Uterus (tissue), 4 donors: ENCODE measurements at places on chromosomes 11 and 22. TPM values are rescaled to one million over a fixed set of nuclear protein-coding genes. Genes with fewer than 3 reads are reported as not detected.

- DNase-seq: no peak
Observed at GRCh38 chr22:30718491-30718890, 23.8 kb downstream of the OSBP2 start.

GRCh38 chr11:39345834-39346442, 2113.5 kb downstream of the LRRC4C start:
- DNase-seq: no peak

DNA sequence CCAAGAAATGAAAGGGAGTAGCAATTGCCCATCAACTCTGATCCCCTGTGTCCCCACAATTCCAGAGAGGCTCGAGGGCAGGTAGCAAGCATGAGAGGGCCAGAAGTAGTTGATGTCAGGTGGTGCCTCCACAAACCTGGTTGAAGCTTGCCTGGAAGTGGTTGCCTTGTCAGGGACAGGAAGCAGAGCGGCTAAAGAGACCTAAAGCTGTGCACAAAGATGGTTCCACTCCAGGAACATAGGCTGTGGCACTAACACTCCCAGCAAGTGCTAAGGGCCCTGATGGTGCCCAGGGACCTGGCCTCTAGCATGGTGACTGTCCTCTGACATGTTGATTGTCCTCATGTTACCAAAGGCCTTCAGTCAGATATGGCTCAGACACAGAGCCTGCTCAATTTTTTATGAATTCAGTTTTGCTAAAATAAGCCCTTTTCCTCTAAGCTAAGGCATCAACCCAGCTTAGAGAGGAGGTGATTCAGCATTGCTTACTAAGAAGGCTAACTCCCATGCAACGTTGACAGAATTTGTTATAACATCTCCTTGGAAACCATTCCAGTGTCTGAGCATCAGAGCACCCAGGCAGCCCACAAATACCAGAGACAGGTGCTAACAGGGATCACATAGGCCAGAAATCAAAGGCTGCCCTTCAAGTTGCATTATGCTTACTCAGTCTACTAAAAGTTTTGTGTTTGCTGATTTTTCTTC, 196.3 kb upstream of the ARHGAP20 start:
- no peak for DNase-seq

DNA sequence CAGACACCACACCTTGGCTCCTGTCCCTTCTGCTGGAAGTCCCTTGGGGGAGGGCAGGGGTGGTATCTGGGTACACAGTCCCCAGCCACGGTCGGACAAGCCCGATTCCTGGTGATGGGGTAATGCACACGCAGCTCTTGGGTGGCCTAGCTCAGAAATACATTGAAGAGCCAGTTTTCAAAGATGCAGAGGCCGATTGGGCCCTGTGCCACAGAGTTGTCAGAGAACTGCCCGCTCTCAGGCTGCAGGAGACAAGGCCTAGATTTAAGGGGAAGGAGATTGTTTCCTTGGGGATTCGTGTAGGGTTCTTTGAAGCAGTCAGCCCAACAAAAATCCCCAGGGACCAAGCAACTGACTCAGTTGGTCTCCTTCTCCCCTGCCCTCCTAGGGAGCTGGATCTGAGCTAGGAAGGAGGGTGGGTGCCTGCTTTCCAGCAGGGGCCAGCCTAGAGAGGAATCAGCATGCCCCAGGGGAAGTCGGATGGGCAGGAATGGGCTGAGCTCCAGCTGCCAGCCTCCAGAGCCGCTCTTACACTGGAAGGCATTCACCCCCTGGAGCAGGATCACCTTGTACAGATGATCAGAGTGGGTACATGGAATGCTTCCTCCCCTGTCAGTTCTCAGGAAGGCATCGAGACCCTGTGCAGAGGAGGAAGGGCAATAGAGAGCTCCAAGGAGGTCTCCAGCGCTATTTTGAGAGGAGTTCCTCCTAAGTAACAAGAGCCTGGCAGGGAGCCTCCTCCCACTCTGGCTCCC, 3.3 kb upstream of the SCN4B start:
- DNase-seq: no peak

DNA sequence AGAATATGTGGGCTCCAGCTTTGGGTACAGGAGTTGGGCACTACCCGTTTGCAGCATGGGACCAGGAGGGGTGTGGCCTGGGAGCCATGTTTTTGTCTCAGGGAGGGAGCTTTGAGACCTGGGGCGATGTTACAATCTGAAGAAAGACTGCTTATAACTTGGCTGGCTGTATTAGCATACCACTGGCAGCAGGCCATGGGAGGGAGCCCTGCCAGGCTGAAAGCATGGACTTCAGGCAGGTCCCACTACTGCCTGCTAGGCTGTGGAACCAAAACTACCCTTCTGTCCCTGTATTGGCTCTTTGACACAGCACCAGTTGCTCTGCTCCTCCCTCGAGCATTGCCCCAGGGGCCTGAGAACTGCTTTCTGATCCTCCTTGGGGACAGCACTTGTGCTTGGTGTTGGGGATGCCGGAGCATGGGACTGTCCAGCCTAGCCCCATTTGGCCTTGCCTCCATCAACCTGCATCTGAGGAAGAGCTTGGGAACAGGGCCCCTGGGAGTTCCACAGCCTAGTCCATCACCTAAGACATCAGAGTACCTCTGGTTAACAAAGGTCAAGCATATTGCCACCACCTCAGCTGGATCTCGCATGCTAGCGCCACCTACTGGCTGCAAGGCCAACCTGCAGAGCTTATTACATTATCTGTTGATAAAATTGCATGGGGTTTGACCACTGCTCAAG, 217.4 kb downstream of the SBF2 start:
- DNase-seq: no peak

GRCh38 chr22:25156736-25157135, 42.9 kb upstream of the CRYBB3 start:
- no peak for DNase-seq

DNA sequence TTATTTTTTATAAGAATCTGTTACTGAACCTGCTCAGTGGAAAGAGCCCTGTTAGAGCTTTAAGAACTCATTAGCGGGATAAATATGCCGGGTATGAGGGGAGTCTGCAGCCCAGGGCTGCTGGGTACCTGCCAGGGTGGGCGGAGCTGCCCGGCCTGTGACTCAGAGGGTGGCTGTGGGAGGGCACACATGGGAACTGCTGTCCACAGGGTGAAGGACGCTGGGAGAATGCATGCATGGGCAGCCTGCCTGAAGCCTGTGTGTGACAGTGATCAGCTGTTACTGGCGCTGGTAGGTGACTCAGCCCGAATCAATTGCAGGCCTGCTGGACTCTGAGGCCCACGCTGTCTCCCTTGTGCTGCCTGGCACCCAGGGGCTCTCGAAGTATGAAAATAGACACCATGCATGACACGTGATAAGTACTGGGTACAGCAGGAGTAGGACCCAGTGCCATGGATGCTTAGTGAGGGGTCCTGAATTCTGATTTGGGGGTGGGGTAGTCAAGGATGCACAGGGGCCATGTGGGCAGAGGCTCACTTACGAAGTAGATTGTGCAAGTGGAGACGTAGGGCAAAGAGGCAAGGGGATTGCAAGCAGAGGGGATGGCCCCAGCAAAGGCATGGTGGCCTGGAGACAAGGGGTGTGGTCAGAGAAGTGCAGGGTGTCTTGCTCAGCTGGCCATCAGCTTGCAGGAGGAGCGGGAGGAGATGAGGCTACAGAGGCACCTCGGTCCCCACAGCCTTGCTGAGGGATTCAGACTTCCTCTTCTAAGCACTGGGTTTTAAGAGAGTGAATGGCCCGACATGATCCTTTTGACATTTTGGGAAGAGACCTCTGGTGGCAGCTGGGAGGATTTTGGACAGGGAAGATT, 36.5 kb downstream of the GRIK4 start:
- peak; percentile 59 for DNase-seq

DNA sequence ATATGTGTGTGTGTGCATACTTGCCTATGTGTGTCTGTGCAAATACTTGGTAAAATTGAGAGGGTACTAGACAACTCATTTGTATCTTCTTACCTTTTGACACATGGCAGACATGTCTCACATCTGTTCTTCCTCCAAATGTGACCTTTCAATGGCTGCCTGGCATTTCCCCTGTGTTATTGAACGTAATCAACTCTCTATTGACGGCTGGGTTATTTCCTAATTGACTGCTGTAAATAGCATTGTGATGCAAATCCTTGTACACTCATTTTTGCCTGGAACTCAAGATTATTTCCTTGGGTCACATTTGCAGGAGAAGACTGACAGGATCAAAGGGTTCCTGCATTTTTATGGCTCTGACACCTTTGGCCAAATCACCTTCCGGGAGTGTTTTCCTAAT, 37.4 kb downstream of the KCNQ1 start:
- DNase-seq: no peak

DNA sequence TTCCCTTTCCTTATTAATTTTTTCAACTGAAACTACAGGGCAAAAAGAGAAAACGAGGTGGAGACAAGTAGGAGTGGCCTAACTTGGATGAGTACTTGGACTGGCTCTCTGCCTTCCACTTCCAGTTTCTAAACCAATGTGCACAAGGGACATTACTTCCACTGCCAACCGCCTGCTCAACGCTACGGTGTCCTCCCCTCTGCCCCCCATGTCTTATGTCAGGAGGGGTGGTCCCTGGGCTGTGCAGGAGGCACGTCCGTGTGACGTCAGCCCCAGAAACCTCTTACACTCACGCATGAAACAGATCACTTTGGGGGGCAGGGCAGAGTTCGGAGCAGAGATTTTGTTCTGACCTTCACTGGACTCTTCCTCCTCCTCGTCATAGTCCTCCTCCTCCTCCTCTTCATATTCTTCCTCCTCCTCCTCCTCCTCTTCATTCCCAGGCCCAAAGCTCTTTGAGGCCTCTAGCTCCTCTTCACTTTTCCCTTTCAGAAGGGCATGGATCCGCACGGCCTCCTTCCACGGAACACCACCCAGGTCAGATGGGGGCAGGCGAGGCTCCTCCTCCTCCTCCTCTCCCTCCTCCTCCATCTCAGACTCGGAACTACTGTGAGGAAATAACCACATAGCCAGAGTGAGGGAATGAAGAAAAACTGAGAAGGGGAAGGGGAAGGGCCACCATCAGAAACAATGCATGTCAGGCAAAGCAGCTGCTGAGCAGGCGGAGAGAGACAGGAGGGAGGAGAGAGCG, 57.4 kb upstream of the BID start:
- peak; percentile 76 for DNase-seq

DNA sequence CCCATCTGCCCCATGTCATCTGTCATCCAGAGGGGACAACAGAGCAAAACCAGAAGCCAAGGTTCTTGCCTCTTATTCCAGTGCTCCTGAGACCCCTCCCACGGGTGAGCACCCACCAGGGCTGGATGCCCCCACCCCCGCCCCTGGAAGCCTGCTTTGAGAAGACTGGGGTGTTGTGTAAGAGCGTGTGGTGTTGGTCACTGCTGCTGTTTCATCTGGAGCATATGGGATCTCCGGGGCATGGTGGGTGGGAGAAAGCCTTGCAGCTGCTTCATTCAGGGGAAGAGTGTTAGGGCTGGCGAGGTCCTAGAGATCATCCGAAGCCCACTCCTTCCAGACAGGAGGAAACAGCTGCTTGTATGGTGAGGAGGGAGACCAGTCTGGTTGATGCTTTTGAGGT, 54.1 kb downstream of the CHRDL2 start:
- DNase-seq: no peak

GRCh38 chr11:86978247-86978646, 23.1 kb upstream of the FZD4 start:
- DNase-seq: no peak

GRCh38 chr11:99693941-99694492, 673.3 kb downstream of the CNTN5 start:
- DNase-seq: no peak

- DNase-seq: no peak
Observed at GRCh38 chr11:22479208-22479607, 141.0 kb downstream of the SLC17A6 start.

DNA sequence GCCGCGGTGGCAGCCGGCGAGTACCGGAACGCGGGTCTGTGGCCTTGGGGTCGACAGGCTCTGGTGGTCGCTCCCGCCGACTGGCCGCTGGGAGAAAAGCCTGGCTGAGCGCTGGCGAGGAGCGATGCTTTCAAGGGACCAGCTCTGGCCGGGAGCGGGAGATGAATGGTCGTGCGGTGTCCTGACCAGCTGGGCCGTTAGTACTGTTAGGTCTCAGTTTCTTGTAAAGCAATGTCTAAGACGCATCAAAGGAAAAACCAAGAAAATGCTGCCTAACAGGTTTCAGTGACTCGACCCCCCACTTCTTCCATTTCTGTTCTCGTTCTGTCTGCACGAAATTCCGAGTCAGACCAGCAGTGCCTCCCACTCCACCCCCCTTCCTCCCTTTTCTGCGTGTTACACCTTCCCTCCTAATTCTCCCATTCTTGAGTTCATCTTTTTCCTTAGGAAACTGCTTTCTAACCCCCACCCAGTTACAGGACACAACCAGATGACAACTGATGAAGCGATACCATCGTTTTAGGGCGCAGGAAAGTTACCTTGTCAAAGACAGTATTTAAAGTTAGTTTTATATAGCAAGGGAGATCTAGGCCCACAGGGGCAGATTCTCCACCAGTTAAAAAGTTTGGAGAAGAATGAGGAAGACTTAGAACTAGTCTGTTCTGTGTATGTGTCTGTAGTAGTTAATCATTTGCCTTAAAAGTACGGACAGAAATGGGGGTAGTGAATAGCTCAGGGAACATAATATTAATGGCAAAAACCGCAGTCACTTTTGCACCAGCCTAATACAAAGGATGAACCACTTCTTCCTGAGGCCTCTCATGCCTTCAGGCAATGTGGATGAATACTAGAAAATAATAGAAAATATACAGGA, 1.0 kb downstream of the CUL5 start:
- DNase-seq: no peak

DNA sequence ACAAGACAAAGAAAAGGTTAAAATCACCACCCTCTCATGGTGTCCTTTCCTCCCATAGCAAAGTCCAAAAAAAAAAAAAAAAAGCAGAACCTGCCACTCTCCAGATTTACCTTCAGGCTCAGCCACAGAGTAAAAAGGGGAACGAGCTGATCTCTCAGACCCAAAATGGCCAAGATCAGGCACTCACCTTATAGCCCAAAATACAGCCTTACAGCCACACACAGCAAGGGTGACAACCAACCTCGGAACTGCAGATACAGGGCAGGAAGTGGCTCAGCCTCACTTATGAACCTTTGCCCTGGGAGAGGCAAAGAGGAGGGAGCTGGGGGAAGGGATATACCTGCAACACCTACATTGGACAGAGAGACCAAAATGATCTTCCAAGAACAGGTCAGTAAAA, 4.5 kb downstream of the FHIP1B start:
- DNase-seq: no peak

DNA sequence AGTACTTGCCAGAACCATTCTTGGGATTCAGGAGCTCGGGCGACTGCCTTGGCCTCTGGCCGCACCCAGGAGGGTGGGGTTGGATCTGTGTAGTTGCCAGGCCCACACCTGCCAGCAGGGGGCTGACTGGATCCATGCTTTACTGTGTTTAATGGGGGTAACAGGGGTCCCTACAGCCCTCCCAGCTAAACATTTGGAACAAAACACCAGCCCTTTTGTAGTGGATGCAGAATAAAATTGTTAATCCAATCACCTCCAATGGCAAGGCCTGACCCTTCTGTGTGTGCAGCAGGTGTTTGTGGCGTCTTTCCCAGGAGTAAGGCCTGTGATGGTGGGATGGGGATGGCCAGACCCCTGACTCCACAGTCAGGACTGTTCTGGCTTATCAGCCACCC, 22.5 kb downstream of the SUN2 start:
- DNase-seq: peak; percentile 52

ANO1 gene
- total RNA-seq: 72.6 TPM

MFNG gene
- total RNA-seq: 22.1 TPM

PPP1R14B gene
- total RNA-seq: 36.4 TPM

KRTAP5-10 gene
- total RNA-seq: not detected

CHST1 gene
- 6.9 TPM for total RNA-seq

CRYBB2 gene
- not detected for total RNA-seq

POU2F3 gene
- not detected for total RNA-seq

OR2AT4 gene
- not detected for total RNA-seq

CRY2 gene
- 83.0 TPM for total RNA-seq
